ENCODE measurements at places on chromosomes 1 and 21.

- no peak for DNase-seq
Measured at GRCh38 chr1:44424747-44425146, 19.7 kb downstream of the RNF220 start.

- no peak for DNase-seq
Measured at GRCh38 chr1:6416295-6416656, 3.4 kb downstream of the HES2 start.

- DNase-seq: no peak
Measured at GRCh38 chr1:91552091-91552490, 51.4 kb downstream of the CDC7 start.

GRCh38 chr1:76219366-76219818 lies 144.8 kb downstream of the ST6GALNAC3 start:
- DNase-seq: no peak

DNA sequence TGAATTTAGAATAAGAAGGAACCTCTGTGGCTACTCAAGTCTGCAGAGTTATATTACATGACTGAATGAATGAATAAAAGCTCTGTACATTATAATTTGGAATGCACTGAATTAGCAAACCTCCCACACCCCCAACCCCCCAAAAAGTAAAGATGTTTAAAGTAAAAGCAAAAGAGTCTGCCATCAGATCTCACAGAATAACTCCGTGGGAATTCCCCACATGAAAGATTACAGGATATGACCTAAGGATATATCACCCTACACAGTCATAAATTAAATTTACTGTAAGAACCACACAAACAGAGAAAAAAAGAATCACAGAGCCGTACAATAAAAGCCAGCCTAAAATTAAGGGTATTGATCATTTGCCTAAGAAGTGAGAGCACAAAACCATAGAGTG lies 587.3 kb downstream of the PTPRC start:
- DNase-seq: no peak

- peak; percentile 7 for DNase-seq
Measured at GRCh38 chr1:58722967-58723366, 23.1 kb upstream of the MYSM1 start.

DNA sequence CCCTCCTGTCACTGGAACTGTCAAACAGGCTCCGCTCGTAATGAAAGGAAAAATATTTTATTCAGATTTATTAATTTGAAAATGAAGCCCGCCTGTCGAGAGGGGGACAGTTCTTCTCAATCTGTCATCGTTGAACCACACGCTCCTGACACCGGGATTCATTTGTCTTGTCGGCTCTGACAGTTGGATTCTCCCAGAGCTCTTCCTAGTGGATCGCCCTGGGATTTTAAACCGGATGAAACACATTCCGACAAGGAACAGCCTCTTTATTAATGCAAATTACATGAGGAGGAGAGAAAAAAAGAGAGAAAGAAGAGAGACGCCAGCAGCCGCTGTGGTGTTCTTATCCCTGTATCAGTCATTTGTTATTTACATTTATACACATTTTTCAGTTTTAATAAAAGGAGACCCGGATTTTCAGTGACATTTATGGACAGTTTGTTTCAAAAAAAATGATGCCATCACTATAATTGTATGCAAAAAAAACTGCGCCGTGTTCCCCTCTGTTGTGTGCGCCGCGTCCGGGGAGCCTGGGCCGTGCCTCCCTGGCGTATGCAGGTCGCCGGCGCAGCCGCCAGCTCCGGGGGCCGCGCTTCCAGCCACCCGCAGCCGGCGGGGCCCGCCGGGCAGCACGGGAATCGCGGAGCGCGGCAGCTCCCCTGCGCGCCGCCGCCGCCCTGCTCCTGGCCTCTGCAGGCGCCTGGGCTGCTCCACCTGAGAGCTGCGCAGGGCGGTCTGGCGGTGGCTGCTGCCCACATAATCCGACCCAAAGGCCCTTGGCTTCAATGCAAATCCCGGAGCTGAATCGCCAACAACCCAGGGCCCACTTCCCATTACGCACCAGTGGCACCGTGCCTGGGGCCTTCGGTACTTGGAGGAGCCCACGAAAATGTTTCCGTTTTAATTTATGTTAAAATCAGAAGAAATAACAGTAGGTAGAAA lies 237.9 kb upstream of the PBX1 start:
- DNase-seq: peak; percentile 10

Measured in NCI-H524 (cell line).